ENCODE measurements at places on chromosomes 5 and 9.

DNA sequence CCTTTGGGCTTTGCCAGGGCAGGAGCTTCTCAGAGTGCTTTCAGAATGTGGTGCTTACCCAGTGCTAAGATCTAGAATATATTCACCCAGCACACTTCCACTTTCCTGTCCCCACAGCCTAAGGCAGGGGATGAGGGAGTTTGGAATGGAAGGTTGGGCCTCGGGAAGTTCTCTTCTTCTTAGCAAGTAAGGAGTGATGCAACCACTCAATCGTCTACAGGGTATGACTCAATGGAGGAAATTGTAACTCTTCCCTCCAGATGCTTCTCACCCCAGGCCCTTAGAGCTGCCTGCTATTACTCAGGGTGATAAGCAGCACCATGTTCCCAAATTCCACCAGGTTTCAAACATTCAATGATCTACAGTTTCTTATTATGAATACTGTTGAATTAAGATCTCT, 30.8 kb upstream of the AGGF1 start:
- no peak for DNase-seq

- no peak for DNase-seq
These were observed 98.9 kb downstream of the CFAP95 start for GRCh38 chr9:69919461-69920061.

GRCh38 chr9:73174330-73174980, 22.8 kb downstream of the ANXA1 start:
- DNase-seq, result no peak

- DNase-seq, result no peak
These were observed 112.5 kb downstream of the MPDZ start for GRCh38 chr9:13166996-13167395.

DNA sequence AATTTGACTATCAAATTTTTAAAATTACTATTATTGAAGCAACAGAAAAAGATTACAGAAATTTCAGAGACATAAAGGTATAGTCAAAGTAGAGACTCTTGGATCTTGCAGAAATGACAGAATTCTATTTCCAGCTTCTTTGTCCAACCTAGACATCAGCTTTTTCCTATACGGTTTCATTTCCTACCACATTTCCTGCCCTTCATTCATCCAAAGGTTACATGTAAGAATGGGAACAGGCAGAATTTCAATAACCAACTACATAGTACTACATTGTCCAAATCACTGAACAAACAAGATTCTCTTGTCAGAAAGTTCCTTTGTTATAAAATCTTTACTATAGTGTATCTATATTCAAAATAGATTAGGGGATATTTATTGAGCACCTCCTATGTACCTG, 124.9 kb downstream of the FANCC start:
- no peak for DNase-seq

DNA sequence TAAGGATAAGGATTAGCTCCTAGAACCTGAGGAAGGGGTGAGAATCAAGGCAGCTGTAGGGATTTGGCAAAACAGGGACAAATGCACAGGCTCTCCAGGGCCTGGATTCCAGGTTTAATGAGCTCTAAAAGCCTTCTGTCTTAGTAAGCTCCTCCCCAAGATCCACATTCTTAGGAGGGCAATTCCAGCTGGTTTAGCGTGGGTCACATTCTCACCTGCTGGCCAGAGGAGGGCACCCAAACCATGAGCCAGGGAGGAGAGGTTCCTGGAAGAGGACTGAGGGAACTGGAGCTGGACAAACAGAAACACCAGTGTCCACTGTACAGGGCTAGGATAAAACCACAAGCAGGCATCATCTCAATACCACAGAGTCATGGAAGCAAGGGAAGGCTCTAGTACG, 480.0 kb downstream of the CCDC171 start:
- no peak for DNase-seq

- DNase-seq, result no peak
These were observed 131.0 kb upstream of the CCNG1 start for GRCh38 chr5:163306421-163306820.

- peak; percentile 40 for DNase-seq
These were observed 96.5 kb downstream of the ARHGAP26 start for GRCh38 chr5:142866563-142867275.

GRCh38 chr9:134634667-134635230, 6.9 kb upstream of the COL5A1 start:
- DNase-seq, result no peak

DNA sequence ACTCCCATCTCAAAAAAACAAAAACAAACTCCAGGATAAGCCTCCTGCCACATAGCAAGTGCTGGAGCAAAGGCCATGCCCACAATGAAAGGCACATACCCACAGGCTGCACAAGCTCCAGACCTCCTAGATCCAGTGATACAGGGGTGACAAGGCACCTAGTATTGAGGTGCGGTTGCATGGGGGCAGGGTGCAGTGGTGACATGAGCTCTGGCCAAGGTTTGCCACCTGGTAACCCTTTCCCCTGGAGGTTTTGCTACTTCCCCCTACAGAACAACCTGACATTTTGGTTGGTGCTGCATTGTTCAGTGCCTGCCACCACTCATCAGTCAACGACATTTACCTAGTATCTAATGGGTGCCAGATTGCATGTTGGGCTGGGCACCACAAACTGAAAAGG, 14.5 kb downstream of the CDKN2AIPNL start:
- no peak for DNase-seq

DNA sequence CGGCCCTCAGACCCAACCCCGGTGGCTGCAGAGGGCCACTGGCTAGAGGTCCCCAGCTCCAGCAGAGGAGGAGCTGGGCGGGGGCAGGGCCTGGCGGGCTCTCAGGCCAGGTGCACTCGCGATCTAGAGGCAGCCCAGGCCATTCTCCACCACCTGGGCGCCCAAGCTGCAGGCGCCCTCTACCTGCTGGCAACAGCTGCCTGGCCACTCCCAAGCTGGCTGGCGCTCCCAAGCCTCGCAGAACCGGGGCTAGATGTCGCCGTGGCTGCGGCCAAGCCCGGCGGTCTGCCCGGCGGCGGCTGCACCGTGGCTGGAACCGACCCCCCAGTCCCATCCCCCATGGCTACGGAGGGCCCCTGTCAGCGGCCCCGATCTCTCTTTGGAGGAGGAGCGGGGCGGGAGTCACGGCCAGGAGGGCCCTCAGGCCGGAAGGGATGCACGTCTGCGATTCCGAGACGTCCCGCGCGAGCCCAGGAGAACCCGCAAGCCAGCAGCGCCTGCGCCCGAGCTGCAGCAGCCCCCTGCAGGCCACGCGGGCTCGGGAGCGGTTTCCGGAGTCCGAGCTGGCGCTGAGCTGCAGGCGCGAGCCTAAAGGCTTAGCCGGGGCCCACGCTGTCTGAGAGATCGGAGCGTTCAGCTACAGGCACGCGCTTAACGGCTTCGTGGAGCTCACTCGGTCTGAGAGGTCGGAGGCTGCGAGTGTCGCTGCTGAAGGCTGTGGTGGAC, 44.3 kb upstream of the BICD2 start:
- peak; percentile 49 for DNase-seq

DNA sequence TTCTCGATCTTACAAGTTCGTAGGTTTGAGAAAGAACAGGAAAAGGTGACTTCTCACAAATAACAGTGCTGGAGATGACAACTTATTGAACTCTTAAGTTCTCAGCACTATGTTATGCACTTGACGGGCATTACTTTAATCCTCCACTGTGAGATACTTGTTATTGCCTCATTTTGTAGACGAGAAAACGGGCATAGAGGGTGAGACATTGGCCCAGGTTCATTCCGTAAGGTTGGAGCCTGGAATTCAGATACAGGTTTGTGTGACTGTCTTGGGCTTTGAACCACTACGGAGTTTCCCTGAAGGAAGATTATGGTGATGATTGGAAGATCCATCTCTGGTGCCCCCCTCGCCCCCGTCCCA, 657 bp downstream of the MAT2B start:
- peak; percentile 24 for DNase-seq

DNA sequence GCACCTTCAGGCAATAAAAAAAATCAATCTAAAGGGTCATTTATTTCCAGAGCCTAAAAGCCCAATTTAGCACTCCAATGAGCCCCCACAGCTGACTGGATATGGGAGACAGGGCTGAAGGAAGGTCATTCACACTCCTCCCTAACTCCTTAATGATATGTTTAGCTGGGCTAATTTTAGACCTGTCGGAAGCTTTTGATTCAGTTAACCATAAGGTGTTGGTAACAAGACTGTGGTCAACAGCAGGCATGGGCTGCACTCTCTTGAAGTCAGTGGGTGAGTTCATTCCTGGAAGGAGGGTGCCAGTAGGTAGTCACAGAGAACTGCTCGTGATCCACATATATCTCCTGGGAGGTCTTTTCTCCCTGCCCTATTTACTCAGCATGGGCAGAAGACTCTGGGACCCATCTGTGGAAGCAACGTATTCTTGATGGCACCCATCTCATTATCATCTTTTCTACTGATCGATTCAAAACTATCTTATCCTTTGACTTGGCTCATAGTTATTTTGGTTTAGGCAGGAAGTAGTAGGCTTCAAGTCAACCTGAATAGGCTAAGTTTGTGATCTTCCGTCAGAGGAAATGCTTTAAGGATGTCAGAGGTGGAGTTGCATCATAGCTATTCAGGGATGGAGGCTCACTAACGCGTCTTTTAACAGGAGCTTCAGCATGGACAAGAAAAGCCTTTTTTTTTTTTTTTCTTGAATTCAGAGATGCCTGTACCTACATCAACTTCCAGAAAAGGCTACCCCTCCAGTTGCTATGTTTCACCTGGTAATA, 367.7 kb upstream of the SLC30A5 start:
- DNase-seq, result no peak

DNA sequence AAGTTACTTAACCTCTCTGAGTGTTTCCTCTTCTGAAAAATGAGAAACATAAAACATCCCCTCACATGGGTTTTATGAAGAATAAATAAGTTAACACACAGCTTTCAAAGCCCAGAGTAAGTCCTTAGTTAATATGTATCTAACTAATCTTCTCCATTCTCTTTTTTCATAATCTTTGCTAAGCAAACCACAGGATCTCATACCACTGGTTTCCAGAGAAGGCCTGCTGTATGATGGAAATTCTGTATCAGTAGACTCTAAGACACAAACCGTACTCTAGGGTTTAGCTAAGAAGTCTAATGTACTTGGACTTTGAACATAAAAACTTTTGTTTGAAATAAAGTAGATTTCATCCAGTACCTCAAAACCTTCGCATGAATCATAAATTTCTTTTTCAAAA, 307.9 kb downstream of the SPOCK1 start:
- no peak for DNase-seq

DNA sequence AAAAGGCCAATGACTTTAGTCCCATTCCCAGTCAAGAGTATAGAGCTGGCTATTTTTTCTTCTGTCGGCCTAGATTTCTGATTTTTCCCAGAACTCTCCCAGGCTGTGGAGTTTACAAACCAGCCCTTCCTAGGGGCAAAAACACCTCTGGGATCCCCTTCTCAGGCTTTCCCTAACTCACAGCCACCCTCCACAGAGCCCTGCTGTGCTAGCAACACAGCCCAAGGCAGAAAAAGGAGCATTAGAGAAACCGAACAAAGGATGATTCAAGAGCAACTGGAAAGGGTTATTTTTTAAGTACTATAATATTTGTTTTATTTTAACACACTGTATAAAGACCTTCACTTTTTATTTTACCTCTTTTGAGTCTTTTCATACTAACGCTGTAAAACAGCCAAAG, 234.8 kb downstream of the GLIS3 start:
- no peak for DNase-seq

DNA sequence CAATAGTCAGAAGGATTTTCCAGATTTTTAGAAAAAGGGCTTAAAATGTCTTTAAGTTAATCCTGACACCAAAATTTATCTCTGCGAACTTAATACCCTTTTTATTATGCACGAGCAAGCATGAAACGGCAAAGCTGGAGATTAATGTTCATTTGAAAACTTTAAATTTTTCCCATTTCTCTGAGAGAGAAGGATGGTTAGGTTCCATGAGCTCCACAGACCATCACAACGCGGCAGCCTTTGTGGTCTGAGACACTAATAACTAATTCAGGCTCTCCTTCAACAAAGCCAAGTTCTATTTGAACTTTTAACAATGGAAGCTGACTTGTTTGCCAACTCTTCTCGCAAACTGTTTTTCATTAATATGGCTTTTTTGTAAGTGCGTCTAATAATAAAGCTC, 94.7 kb downstream of the MYO10 start:
- DNase-seq, result no peak

DNA sequence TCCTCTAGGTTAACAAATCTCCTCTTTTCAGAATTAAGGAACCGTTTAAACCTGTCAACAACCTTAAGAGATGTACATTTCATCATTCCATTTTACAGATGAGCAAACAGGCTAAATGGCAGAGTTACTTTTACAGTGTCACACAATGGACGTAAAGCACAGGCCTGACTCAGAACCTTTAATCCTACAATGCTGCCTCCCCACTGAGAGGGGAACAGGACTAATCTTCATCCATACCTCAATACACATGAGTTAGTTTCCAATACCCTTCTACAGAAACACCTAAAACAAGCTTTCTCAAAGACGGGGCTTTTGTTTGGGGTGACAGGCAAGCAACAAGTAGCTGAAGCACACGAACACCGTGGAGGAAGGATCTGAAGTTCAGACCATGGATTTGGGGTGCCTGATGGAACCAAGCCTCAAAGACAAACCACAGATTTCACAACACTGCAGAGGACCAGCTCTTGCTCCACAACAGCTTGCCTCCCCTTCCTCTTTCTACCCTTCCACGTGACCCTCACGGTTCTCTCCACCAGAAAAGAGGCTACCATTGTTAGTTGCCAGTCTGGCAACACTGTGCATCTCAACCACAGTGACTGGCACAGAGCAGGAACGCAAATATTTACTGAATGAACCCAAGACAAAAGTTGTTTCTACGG, 1.8 kb downstream of the RNF130 start:
- no peak for DNase-seq

DNA sequence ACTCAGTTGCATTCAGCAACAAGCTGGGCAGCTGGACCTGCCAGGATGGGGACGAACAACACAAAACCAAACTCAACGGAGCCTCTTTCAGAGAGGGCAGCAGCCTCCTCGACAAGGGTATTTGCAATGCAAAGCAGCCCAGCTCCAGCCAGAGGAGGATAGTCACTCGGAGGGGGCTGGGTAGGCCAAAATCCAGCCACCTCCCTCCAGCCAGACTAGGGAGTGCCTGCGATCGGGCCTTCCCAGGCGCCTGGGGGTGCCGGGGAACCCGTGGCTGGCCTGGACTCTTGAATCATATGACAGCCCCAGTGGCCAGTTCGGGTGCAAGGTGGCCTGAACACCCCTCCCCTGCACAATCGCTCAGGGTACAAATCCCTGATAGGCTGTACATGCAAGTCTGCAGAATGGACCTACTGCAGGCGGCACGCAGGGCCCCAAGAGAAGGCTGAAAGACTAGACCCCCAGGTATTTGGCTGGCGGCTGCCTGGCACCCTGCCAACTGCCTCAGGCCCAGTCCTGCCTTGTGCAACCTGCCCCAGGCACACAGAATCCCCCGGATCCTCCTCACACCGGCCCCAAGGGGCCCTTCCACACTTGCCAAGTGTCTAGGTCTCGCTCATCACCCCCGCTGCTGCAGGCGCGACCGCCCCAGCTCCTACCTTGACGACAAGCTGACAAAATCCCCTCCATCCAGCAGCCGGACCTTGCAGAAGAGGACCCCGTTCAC, 1.3 kb downstream of the EEIG1 start:
- no peak for DNase-seq
